ENCODE measurements at places on chromosomes 2 and 18.

- no peak for DNase-seq
Measured at GRCh38 chr2:54030396-54030741, 59.6 kb upstream of the PSME4 start.

GRCh38 chr18:2856547-2857170 lies 9.9 kb downstream of the EMILIN2 start:
- DNase-seq = no peak

- DNase-seq = no peak
Measured at GRCh38 chr18:56309104-56309503, 329.3 kb downstream of the TXNL1 start.

DNA sequence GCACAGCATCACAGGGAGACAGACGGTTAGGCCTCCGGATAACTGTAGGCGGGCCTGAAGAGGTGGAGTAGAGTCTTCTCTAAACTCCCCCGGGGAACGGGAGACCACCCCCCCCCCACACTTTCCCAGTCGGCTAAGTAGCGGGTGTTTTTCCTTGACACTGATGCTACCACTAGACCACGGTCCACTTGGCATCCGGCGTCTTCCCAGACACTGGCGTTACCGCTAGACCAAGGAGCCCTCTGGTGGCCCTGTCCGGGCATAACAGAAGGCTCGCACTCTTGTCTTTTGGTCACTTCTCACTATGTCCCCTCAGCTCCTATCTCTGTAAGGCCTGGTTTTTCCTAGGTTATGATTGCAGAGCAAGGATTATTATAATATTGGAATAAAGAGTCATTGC lies 25.7 kb upstream of the NCL start:
- peak; percentile 52 for DNase-seq

DNA sequence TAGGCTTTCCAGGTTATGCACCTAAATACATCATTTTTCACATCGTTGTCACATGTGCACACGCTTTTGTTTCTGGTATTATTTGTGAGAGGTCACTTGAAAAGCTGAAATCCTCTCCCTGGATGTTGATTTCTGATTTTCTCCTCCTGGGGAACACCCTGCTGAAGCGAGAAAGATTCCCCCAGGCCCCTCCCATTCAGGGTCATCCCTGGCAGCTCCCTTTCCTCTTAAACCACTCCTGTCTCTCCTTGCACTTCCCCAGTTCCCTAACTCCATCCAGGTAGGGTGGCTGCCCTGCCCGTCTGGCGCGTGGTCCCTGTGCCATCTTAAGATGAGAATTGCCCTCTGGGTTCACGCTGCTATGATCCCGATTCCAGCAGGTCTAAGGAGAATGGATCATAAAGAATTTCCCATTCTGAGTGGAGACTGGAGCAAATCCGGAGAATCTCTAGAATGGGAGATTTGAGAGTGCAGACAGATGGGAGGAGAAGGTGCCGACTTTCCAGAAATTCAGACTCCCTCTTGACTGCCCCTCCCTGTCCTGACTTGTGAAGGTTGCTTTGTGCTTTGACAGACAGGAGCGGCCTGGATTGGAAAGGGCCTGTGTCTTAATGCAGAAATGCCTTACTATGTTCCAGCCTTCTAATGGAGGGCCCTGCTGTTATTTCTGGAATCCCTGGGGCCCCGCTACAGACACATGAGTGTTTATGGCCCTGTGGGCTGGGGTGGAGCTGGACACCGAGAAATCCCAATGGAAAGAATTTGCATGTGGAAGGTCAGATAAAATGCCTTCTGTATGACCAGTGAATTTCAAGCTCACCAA lies 1.3 kb upstream of the YWHAQ start:
- no peak for DNase-seq

- no peak for DNase-seq
Measured at GRCh38 chr2:203240491-203240890, 1.7 kb downstream of the CYP20A1 start.

- DNase-seq = peak; percentile 16
Measured at GRCh38 chr2:20012282-20013125, at the start of gene MATN3. MATN3 (minus strand) TSS chr2:20012668; CDS start chr2:20012631, 37 bp downstream.

DNA sequence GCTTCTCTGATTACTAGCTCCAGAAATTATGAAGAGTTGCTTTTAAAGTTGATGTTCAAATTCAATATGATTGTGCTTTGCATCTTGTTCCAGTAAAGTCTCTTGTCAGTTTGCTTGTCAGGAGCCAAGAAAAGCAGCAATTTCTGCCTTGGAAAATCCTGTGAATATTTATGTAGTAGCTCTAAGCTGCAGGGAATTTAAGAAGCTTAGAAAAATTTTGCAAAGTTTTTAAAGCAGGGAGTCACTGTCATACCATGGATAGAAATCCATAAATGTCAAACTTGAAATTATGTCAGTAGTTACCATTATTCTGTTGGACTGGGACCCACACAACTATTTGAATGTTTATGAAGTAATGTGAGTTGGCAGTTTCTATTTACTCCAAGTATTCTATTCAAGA lies 169.3 kb downstream of the TMEM200C start:
- DNase-seq = no peak

DNA sequence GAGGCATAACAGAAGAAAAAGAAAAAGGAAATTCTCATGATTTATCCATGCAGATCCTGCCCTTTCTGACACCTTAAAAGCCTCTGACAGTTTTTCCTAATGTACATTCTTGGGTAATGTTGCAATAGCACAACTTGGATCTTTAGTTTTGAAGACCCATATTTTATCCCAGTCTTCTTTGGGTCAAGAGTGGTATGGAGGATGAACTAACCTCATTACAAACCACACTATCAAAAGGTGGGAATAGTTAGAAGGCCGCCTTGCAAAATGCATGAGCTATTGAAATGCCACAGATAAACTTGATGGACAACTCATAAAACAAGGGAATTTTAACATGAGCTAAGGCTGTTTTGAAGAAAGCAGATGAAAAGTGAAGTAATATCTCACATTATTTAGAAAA lies 1479.8 kb upstream of the ACVR2A start:
- DNase-seq = no peak

- no peak for DNase-seq
Measured at GRCh38 chr2:103010751-103011150, 248.9 kb downstream of the TMEM182 start.

DNA sequence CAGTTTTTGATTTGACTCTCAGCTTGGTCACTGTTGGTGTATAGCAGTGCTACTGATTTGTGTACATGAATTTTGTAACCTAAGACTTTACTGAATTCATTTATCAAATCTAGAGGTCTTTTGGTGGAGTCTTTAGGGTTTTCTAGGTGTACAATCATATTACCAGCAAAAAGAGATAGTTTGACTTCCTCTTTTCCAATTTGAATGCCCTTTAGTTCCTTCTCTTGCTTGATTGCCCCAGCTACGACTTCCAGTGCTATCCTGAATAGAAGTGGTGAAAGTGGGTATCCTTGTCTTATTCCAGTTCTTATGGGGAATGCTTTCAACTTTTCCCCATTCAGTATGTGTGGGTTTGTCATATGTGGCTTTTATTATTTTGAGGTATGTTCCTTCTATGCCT lies 312.9 kb upstream of the REV1 start:
- no peak for DNase-seq

- no peak for DNase-seq
Measured at GRCh38 chr2:75641587-75641986, 5.0 kb upstream of the MRPL19 start.

GRCh38 chr2:240622531-240623235 lies 2.6 kb upstream of the GPR35 start:
- DNase-seq = peak; percentile 67

- DNase-seq = no peak
Measured at GRCh38 chr2:178250429-178250828, 56.1 kb downstream of the OSBPL6 start.

GRCh38 chr2:11993749-11994148 lies 247.3 kb downstream of the LPIN1 start:
- DNase-seq = no peak

- no peak for DNase-seq
Measured at GRCh38 chr18:47404845-47405244, 153.4 kb upstream of the SKOR2 start.

GRCh38 chr2:240794178-240794721 lies 25.8 kb downstream of the KIF1A start:
- no peak for DNase-seq

DNA sequence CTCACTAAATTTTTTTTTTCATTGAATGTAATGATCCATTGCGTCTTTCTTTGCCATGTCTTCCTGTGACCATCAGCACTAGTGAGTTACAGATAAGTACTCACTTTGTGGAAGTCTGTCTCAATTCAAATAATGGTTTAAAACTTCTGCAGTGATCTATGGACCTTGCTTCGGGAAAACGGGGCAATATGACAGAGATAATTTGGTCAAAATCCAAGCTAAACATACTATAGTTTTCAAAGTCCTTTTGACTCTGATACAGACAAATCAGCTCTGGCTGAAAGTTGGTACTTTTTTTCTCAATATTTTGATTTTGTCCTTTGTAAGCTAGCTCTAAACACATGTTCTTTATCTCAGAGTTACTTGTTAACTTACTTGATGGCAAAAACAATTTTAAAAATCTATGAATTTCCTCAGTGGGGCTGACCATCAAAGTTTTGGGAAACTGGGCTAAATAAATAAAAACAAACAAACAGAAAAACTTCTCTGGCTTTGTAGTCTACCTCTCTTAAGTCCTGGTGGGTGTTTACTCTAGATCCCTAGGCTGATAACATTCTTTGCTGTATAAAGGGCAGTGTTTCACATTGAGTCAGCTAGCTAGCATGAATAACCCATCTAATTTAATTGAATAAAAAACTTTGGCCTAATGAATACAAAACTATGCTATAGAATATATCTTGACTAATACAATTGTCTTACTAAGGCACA lies 327.6 kb downstream of the RDH14 start:
- DNase-seq = no peak

DNA sequence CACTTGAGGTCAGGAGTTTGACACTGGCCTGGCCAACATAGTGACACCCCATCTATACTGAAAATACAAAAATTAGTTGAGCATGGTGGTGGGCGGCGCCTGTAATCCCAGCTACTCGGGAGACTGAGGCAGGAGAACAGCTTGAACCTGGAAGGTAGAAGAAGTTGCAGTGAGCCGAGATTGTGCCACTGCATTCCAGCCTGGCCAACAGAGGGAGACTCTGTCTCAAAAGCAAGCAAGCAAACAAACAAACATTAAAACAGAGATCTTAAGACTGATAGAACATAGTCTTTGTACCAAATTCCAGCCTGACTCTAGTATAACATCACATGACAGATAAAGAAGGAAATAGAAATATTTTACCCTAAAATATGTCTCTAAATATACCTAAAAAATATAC lies 168.1 kb downstream of the PTPRM start:
- DNase-seq = no peak

GRCh38 chr2:203904022-203904421 lies 32.5 kb upstream of the ICOS start:
- no peak for DNase-seq

DNA sequence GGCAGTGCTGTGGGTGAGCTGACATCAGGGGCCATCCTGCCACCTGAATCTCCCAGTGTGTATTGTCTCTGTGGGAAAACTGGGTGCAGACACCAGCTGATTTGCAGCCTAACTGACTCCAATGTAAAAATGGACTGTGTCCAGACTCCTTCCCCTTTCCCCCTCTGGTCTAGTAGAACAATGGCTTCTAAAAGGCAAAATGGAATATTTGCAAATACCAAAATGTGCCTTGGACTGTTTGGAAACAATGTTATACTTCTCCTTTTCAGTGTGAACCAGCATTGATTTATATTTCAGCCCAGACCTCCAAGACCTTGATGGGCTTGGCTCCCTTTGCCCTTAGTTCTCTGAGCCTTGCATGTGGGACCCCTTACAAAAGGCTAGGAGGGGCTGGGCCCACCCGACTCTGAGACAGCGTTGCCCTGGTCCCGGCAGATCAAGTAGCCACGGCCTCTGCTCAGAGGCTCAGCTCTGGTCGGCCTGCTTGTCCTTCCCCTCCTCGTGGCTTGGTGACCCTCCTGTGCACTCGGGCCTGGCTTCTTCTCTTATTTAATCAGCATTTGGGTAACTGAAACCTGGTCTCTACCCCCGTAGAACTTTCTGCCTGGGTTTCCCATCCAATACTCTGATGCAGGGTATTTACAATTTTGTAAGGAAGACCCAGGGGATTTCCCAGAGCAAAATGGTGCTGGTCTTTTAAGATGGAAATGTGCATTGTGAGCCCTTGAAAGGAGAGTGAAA lies 18.0 kb upstream of the ACKR3 start:
- no peak for DNase-seq

- peak; percentile 77 for DNase-seq
Measured at GRCh38 chr2:231648579-231649174, 56.0 kb downstream of the TEX44 start.

- no peak for DNase-seq
Measured at GRCh38 chr2:20635113-20635510, 15.8 kb downstream of the HS1BP3 start.

- DNase-seq = no peak
Measured at GRCh38 chr2:190486037-190486623, 48.4 kb downstream of the NEMP2 start.

GRCh38 chr2:198157314-198157713 lies 352.9 kb downstream of the PLCL1 start:
- DNase-seq = no peak

GRCh38 chr18:46293742-46294181 lies 189.6 kb downstream of the HAUS1 start:
- no peak for DNase-seq

Measured in activated CD4-positive, alpha-beta memory T cell treated with anti-CD3 and anti-CD28 coated beads for 36 hours (primary cell).